ENCODE measurements at places on chromosomes 7 and 10. TPM values are rescaled to one million over a fixed set of nuclear protein-coding genes. Genes with fewer than 3 reads are reported as not detected.
A peak's percentile ranks its signal among the peaks of the same experiment; 100 is the strongest.

FAM25C gene
- total RNA-seq, result not detected

SFRP4 gene
- not detected for total RNA-seq

ZP3 gene
- total RNA-seq, result 105 TPM

HTR5A gene
- 0.08 TPM for total RNA-seq

LRRC4 gene
- 297 TPM for total RNA-seq

DGKI gene
- total RNA-seq, result 0.69 TPM

ITIH5 gene
- 0.36 TPM for total RNA-seq

HACD1 gene
- total RNA-seq, result 17.9 TPM

DNA sequence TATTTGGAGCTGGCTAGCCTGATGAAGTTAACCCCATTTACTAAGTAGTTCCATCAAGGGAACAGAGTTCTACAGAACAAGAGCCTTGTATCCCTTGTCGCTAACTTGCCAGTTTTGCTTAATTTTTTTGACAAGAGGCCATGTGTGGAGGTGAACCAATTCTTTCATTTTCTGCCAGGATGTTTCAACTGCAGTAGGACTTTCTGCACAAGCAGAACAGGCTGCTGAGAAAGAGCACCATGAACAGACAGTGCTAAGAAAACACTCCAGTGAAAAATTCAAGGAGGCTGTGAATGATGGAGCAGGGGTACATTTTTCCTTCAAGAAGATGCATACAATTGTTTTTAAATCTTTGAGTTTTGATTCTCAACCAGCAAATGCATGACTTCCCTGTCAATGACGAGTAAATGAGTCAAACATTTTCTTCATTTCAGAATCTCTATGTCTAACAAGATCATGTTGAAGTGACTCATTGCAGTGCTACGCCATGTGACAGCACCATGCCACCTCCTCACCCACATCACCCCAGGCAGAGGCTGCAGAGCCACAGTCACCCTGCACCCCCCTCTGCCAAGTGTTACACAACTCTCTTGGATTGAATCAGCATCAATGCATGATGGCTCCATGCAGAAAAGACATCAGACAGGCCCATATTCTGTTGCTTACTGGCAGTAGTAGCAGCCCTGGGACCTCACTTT is 193.1 kb downstream of the COBL start:
- H3K27ac ChIP-seq, result peak overlapping the region; percentile 78
- H3K4me1 ChIP-seq, result peaks cover 49% of the 10 kb centered on the region
- no peaks in the 10 kb centered on the region for H3K36me3 ChIP-seq
- H3K27me3 ChIP-seq, result peaks cover 2% of the 10 kb centered on the region
- H3K4me3 ChIP-seq, result no peak overlapping the region

DNA sequence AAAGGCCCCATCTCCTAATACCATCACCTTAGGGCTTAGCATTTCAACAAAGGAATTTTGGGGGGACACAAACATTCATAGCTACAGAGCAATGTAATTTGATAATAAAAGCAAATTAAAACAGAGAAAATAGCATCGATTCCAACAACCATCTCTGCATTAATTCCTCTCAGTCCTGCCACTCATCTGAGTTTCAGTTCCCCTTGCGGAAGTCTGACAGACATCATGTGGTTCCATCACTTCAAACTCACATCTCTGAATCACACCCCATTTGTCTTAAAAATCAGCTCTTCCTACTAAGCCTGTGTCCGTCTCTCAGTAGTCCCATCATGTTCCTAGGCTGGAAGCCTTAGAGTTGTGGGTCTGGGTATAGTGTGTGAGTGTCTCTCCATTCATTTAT is 3.6 kb downstream of the ADCK2 start:
- H3K4me3 ChIP-seq, result peak overlapping the region; percentile 63
- H3K27me3 ChIP-seq, result peaks cover 9% of the 10 kb centered on the region
- H3K4me1 ChIP-seq, result peaks cover 36% of the 10 kb centered on the region

GRCh38 chr10:86298501-86299001 is 68.0 kb downstream of the GRID1 start:
- DNase-seq, result no peak
- H3K36me3 ChIP-seq, result no peaks in the 10 kb centered on the region
- no peaks in the 10 kb centered on the region for H3K4me1 ChIP-seq
- H3K27ac ChIP-seq, result no peak overlapping the region
- no peak overlapping the region for H3K4me3 ChIP-seq

DNA sequence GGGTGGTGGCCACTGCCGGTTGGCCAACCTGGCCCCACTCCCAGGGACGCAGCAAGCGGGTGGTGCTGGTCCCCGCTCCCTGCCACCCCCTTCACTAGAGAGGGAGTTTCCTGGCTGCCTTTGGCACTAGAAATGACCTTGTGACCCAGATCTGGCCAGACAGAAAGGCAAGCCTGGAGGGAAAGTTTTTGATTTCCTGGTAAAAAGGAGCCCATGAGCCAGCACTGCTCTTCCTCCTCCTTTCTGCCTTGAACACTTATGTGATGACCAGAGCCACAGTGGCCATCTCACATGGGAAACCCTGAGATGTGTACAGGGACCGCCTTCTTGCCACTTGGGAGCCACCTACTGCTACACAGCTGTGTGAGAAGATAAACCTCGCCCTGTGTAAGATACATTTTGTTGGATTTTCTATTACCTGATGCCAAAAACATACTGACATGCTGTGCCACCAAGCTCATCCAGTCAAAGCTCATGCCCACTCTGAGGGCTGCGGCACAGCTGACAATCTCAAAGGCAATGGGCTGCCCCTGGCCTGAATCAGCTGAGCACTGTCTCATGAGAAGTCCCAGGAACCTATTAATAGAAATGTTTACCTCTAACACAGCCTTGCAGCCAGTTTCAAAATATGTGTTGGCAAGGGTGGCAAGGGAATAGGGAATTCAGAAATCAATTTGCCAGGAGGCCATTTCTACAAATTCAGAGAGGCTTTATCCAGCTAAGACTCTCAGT is 94.0 kb downstream of the CYTH3 start:
- DNase-seq, result no peak
- H3K27ac ChIP-seq, result no peak overlapping the region
- peaks cover under 1% of the 10 kb centered on the region for H3K27me3 ChIP-seq

DNA sequence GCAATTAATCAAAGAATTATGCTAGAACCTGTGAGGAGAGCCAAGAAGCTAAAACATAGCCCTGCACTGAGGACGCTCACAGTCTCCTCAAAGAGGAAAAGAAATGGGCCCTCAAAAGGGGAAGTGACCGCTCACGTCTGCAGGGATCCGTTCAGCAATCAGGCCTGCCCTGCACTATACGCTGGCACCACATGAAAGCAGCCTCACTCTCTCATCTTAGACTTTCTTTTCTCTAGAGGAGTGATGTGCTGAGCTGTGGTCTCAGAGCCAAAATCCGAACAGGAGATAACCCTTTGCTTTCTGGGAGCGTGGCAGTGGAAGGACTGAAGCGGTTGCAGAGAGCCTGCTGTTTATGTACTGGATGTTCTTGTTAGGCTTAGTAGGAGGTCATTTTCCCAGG is 6.3 kb upstream of the IL2RA start:
- H3K4me1 ChIP-seq, result peaks cover 7% of the 10 kb centered on the region
- DNase-seq, result no peak
- H3K27ac ChIP-seq, result no peak overlapping the region
- peaks cover 2% of the 10 kb centered on the region for H3K27me3 ChIP-seq
- no peaks in the 10 kb centered on the region for H3K36me3 ChIP-seq

DNA sequence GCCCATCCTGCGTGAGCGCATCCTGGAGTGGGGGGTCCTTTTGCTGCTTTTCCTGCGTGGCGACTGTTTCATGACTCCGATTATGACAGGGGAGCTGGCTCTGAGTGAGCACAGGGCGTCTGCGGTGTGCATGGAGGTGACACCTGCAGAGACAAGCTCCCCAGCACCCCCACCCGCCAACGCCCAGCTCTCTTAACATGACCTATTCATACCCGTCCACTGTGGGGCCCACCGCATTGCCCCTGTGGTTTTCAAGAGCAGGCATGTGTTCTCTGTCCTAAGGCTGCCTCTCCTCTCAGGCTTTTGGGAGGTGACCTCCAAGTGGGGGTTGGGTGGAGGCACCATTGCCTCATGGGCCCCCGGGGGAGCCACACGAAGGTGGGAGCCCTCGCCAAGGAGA is 500.7 kb downstream of the TCERG1L start:
- no peaks in the 10 kb centered on the region for H3K27me3 ChIP-seq

DNA sequence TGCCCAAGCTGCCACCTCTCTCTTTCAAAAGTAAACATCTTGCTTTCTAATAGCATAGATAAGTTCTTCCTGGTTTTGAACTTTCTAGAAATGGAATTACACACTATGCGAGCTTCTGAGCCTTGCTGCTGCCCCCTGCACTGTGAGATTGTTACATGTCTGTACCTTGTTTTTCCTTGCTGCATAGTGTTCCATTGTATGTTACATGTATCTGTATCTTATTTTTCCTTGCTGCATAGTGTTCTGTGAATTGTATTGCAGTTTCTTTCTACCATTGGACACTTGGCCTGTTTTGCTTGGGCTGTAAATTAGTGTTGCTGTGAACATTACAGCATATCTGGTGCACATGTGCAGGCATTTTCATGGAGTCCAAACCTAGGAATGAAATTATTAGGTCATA is 24.0 kb upstream of the VWA2 start:
- no peak overlapping the region for H3K27ac ChIP-seq
- no peak overlapping the region for H3K4me3 ChIP-seq
- no peaks in the 10 kb centered on the region for H3K27me3 ChIP-seq
